ENCODE measurements at places on chromosomes 12 and 14.
A peak's percentile ranks its signal among the peaks of the same experiment; 100 is the strongest.

DNA sequence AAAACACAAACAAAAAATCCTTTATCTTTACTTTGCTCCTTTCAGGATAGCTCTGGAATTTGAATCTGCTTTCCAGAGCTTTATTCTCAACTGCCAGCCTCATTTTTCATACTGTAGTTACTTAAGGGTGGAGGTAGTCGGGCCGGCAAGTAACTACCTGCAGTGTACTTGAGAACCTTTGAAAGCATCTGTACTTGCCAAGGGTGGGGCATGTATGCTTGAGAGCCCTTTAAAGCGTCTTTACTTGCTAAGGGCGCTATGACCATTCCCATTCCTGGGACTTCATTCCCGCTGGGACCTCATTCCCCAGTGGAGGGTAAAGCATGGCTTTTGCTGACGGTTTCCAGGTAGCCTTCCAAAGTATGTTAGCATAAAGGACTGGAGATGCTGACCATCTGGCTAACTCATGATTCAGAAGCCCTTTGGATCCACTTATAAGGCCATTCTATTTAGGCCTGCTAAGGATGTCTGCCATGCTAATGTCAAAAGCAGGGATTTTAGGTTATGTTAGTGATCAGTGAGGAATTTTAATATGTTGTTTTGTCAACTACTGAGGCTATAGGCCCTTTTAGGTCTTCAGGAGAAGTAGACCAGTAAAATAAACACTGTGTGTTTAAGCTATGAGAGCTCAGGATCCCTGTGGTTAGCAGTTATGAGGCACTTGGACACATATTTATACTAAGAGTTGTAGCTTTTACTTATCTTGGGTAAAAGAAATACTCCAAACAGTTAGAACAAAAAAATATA is 74.9 kb downstream of the CRADD start:
- no peak for DNase-seq

GRCh38 chr14:74474376-74474775 is 18.7 kb downstream of the NPC2 start:
- no peak for DNase-seq

DNA sequence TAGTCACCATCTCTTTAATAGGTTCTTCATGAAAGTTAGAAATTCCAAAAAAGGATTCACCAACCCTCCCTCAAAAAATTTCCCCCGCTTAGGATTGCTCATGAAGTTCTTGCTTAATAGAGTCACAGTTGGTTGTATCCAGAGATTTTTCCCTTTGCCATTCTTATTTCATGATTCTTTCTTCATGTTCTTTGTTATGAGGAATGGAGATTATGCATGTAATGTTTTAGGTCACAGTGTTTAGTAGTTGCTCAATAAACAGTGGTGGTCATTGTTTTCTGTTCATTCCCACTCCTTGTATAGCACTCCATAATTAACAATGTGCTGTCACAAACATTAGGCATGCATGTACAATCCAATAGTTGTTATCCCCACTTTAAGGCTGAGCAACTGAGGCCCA is 51.2 kb upstream of the RTRAF start:
- no peak for DNase-seq

DNA sequence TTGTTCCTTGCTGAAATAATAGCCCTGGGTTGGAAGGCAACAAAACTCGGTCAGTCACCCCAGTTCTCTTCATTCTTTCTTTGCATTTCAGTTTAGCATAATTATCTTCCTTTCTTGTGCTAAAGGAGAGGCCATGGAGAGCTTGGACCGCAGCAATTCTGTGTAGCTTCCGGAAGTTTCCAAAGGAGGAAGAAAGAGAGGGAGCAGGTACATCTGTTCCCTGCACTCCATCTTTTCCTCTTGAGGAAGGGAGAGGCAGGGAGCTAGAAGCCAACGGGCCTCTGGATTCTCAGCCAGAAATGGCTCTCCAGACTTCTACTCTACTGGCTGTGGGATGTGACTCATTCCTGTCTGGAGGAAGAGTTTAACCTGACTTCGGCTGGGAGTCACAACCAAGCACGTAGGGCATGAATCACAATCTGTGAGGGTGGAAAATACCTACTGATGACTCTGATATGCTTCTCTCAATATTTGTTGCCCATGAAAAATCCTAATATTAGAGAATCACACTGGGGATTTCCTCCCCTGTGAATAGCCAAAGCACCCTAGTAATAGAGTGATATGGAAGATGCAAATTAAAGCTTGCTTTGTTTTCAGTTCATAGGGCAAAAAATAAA is 17.0 kb downstream of the ANO6 start:
- DNase-seq: peak; percentile 97

- no peak for DNase-seq
Observed at GRCh38 chr12:50639721-50640120, 124.2 kb upstream of the ATF1 start.

DNA sequence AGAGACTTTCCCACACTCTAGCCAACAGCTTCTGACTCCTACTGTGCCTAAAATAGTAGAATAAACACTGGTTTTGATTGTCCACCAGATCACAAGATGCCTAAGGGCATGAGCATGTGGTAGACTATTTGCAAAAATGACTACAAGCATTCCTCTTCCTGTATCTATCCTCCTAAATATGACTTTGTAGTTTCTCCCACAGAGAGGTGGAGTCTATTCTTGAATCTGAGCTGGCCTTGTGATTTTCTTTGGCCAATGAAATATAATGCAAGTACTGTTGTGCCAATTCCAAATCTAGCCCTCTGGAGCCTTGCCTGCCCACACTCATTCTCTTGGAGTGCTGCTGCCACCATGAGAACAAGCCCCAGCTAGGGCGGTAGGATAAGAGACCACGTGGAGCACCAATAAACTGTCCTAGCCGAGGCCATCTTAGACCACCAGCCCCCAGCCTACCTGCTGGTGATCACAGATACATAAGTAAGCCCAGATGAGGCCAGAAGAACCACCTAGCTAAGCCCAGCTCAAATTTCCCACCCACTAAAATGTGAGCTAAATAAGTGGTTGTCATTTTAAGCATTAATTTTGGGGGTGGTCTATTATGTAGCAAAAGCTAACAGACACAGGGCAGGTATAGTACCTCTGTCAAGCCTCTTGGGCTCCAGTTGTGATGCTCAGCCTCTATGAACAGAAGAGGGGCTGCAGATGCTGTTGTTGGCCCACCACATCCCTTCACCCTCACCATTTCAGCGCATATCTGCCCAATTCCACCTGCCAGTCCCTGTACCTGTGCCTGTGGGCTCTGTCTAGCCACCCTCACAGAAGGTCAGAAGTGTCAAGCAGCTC is 17.9 kb downstream of the ZFP36L1 start:
- peak; percentile 83 for DNase-seq

Data from A172 (cell line).